GM12878 (cell line): ENCODE measurements at places on chromosomes 3 and 15. TPM values are rescaled to one million over a fixed set of nuclear protein-coding genes. Genes with fewer than 3 reads are reported as not detected.

The GPR171 gene
- not detected in 2 replicates for total RNA-seq

The FBLN2 gene
- total RNA-seq, result 0.27 and 0.41 TPM in 2 replicates

The KIF7 gene
- 0.16 and 0.36 TPM in 2 replicates for total RNA-seq

The ZBTB47 gene
- 3.1 and 3.4 TPM in 2 replicates for total RNA-seq

The XCR1 gene
- 0.13 and 0.26 TPM in 2 replicates for total RNA-seq

The DAZL gene
- total RNA-seq, result 0.05 TPM in 1 of 2 replicates, not detected in the other

The RPL29 gene
- total RNA-seq, result 1,814 and 1,873 TPM in 2 replicates

GRCh38 chr15:51750792-51751696, at the start of gene TMOD2:
TMOD2 (plus strand) TSS chr15:51751597; CDS start chr15:51766442, 14,845 bp downstream.
- no peak for DNase-seq

GRCh38 chr15:61841466-61841865, 218.8 kb downstream of the VPS13C start:
- DNase-seq, result no peak

DNA sequence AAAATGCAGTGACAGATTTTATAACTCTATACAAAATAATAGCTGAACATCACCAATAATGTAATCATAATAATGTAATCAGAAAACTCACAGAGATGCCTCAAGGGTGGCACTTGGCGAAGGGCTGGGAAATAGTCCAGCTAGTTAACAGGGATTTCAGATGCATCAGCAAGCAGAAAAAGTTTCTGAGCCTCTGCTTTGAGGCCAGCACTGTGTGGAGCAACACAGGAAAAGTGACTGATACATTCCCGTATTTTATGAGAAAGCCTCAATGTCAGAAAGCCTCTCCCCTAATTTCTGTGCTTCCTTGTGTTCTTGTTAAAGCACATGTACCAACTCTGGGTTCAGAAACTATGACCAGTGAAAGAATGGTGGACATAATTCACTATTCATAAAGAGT, 304.8 kb downstream of the VPS13C start:
- DNase-seq, result no peak

- no peak for DNase-seq
Observed at GRCh38 chr15:80982205-80982604, 7.4 kb downstream of the MESD start.

DNA sequence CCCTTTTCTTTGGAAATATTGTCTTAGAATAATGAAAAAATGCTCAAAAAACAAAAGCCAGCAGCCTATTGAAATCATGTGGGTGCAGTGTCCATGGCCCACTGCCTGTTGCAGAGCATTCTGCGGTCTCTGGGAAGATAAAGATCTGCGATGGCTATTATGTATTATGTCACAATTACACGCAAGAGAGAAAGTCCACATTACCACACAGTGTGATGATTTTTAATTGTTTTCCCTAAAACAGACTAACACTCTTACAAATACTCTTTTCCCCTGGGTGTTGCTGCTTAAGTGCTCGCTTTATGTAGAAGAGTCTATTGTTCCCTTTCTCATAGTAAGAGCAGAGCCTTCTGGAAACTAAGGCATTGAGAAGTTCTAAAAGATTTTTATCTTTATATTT, 32.2 kb downstream of the SSR3 start:
- DNase-seq, result no peak

DNA sequence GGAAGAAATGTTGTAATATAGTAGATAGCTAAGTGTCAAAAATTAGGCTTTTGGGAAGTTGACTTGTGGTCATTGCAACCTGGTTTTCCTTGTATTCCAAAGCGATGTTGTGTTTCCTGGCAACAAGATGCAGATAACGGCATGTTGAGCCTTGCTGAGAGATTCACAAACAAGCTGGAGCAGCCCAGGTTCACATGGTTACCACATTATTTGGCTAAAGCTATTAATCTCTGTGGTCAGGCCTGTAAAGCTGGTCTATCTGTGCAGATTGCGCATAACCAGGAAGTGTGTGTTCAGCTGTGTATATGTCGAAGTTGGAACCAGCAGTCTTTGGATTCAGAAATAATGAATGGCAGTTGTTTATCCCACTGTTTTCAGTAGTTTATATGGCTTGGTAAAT, 6.6 kb downstream of the TIPARP start:
- DNase-seq, result no peak

DNA sequence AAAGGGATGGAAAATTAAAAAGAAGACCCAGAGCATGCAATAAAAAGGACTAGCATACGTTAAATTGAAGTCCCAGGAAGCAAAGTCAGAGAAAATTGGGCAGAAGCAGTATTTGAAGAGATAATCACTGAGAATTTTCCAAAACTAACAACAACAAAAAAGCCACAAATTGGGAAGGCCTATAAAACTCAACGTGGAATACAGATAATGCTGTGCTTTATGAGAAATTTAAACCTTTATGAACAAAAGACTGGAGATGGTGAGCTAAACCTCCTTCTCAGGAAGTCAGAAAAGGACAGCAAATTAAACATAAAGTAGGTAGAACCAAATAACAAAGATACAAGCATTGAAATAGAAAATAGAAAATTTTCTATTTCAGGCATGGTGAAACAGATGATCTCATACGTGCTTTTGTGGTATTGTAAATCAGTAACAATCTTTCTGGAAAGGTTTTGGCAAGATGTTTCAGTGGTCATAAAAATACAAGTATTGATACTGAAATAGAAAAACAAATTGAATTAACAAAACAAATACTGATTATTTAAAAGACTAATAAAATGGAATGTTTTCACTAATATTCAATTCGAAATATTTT, 55.6 kb downstream of the LYSMD4 start:
- no peak for DNase-seq

DNA sequence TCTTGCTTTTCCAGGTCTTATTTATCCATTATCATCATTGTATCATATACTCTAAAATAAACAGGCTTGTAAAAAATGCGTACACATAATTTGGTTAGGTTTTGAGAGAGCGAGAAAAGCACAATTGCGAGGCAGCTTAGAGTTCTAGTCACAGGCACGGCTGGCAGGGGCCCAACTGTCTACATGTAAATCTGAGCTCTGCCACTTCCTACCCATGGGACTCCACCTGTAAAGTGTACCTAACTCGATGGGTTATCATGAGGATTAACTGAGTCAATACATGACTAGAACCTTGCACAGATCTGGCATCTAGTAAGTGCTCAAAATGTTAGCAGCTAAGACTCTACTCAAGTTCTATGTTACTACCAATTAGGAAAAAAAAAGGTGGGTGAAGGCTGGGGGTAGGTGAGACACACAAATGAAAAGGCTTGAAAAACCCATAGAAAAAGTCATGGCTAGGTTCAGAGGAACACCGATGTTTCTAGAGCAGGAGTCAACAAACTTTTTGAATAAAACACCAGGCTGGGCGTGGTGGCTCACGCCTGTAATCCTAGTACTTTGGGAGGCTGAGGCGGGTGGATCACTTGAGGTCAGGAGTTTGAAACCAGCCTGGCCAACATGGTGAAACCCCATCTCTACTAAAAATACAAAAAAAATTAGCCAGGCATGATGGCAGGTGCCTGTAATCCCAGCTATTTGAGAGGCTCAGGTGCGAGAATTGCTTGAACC, 36.2 kb downstream of the GLB1 start:
- DNase-seq, result no peak

DNA sequence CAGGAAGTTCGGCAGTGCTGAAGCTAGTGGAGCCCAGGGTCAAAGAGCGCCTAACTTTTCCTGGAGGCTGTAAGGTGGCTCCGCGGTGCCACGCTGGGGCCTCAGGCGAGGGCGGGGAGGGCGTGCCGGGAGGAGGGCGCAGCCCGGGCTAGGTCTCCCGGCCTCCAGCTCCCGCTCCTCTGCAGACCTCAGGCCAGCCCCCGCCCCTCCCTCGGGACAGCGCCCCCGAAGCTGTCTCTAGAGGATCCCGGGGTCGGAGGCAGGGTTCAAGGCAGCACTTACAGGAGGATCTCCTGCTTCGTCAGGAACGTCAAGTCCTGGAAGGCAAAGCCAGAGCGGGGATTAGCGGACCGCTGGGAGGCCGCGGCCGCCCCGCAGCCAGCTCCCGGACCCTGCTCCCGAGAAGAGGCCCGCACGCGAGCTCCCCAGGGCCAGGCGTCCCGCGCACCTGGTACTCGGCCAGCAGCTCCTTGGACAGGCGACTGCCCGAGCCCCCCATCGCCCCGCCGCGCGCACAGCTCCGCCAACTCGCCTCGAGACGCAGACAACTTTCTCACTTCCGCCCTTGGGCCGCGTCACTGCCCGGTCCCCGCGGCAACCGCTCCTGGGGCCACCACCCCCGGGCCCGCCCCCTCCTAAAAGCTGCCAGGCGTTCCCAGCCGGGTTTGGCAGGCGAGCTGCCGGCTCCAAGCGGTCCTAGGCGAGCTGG, at the start of gene CIB1:
CIB1 (minus strand) TSS at position 555 of the 709 bp plus-strand sequence; CDS start at position 499, 56 bp downstream.
- no peak for DNase-seq

- DNase-seq, result no peak
Observed at GRCh38 chr3:82078246-82078645, 316.8 kb upstream of the GBE1 start.

DNA sequence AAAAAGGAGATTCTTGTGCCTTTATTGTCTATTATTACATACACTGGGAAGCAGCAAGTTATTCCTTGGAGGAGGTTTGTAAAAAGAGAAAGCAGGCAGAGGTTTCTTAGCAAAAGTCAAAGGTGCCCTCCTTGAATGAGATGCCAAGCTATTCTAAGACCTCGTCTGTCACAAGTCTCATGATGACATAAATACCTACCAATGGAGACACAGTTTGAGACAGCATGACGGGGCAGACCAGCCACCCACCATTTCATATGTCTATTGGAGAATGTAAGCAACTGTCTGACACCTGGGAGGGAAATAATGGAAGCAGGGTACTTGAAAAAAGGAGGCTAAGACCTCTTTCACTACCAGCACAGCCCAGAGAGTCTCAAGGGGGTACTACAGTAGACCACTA, 2.2 kb downstream of the RGMA start:
- no peak for DNase-seq

- DNase-seq, result no peak
Observed at GRCh38 chr3:123840961-123841360, 43.2 kb downstream of the MYLK start.

DNA sequence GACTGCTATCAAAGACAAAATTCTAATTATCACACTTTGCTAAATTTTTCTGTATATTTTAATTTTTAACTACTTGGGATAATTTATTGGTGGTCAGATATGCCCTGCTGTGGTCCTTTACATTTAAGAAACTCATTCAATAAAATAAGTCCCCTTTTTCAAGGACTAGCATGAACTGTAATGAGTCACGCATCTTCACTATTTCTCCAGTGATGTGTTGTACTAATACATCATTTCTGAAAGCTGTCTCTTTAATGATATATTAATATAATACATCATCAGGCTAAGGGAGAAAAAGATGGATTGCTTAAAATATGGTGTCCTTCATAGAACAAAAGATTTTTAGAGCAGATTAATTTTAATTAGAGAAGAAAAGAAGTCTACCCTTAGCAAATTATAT, 901.4 kb downstream of the DIPK2A start:
- no peak for DNase-seq

DNA sequence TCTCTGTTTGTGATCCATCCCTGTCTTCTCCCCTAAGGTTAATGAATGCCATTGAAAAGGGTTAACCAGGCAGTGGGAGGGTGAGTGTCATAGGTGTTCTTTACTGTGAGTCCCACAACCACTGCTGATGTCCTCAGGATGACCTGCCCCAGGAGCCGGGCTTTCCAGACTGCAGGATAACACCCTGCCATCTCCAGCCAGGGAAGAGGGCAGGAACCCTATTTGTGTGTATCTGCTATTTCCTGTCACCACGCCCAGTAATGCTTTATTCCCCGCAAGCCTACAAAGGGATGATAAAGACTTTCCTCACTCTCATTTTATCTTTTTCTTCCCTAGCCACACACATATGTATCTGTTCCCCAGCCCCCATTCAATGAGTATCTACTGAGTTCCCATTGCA, 15.6 kb upstream of the CTXND1 start:
- no peak for DNase-seq

GRCh38 chr3:12194669-12195161, 36.0 kb upstream of the TIMP4 start:
- DNase-seq, result no peak

DNA sequence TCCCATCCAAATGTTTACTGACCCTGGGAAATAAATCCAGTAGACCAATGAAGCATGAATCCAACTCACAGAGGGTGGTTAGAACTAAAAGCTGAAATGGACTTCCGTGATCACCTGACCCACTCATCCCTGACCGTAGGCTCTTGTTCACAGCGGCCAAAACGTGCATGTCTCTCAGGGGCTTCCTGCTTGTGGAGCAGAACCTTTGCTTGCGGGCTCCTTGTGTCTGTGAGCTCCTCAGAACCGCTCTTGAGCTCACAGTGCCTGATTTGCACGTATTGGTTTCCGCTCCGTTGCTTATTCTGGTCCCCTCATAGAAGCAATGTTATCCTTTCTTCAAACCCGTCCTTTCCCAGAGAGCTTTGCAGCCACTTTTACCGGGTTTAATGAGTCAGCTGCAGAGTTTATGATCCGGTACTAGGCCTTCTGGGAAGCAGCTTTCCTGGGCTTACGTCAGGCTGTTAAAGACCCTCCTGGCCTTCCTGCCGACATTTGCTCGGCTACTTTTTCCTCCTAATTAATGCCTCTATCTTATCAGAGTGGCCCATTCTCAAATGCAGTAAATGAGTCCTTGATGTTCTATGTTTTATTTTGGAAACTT, 35.4 kb downstream of the LIPC start:
- no peak for DNase-seq

DNA sequence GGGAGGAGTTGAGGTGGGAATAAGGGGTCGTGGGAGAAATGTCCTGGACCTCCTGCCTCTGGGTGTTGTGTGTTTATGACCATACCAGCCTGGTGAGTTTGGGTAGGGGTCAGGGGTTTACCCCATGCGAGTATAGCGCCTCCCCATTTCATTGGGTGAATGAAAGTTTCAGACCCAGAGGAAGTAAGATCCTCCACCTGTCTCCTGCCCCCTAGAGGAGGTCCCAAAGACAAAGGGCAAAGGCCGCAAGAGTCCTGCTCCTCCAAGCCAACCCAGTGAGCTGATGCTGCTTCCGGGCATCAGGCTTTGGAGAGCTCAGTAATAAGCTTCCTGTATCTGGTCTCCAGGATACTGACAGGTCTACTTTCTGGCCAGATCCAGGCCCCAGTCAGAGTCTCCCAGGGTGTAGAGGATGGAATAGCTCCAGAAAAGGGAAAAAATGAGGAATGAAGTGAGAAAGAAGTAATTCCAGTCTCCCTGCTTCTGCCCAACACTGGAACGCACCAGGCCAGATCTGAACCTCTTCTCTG, 6.4 kb upstream of the TBC1D21 start:
- no peak for DNase-seq

DNA sequence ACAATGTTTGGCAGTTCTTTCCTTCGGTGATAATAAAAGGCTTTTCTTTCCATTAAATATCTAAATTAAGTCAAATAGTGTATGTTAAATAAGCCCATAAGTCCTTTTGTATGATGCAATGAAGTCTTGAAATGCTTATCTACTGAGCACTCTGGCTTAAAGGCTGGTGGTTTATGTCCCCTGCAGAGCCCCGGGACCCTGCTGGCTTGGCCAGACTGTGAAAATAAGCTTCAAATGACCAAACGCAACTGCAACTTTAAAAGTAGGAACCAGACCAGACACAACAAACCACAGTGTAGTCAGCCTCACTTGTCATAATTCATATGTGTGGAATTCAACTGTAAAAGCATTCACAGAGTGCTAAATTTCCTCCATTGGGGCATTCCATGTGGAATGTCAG, 72.5 kb downstream of the FOXP1 start:
- DNase-seq, result no peak

- DNase-seq, result no peak
Observed at GRCh38 chr3:117005274-117005673, 295.7 kb downstream of the TUSC7 start.

GRCh38 chr3:44045476-44046275, 196.0 kb upstream of the TOPAZ1 start:
- peak; percentile 98 for DNase-seq
